Brain (organoid and tissue), 16 donors: ENCODE measurements at places on chromosomes 6 and 20.

DNA sequence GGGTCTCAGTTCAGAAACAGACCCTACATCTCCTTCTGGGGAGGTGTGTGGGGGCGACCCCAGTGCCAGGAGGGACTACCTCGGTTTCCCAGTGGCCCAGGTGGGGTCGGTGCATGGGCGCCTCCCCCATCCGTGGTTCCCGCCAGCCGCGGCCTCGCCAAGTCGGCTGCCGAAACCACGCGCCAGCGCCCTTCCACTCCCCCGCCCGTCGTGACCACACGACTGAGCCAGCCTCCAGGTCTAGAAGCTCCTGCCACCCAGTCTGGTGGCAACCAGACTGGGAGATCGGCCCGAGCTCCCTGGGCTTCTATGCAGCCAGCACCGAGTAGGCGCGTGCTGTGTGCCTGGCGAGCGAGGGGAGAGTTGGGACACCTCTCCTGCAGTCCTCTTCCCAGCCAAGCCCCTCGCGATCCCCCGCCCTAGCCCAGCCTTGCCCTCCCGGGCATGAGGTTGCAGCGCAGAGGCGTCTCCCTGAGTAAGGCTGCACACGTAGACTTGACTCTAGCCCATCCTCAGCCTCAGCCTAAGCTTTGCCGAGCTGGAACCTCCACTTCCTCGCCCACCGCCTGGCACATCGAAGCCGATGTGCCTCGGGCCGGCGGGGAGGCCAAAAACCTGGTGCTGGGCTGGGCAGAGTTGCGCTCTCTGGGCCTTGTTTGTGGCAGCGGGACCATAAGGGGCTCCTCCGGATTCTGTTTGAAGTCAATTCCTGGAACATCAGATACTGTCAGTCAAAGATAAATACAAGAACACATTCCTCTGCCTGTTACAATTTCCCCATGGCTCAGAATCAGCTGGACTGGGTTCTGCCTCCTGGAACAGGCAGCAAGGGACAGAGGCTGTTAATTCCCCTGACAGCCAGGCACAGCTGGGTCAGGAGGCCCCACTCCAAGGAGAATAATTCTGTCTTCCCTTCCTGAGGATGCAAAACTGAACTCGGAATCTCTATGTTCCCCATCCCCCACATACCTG lies 1.5 kb upstream of the CPNE5 start:
- DNase-seq, result peak; percentile 70

- DNase-seq, result no peak
Measured at GRCh38 chr6:136052031-136052430, 198.1 kb downstream of the MTFR2 start.

GRCh38 chr6:142966294-142966693 lies 21.3 kb upstream of the HIVEP2 start:
- DNase-seq, result no peak

DNA sequence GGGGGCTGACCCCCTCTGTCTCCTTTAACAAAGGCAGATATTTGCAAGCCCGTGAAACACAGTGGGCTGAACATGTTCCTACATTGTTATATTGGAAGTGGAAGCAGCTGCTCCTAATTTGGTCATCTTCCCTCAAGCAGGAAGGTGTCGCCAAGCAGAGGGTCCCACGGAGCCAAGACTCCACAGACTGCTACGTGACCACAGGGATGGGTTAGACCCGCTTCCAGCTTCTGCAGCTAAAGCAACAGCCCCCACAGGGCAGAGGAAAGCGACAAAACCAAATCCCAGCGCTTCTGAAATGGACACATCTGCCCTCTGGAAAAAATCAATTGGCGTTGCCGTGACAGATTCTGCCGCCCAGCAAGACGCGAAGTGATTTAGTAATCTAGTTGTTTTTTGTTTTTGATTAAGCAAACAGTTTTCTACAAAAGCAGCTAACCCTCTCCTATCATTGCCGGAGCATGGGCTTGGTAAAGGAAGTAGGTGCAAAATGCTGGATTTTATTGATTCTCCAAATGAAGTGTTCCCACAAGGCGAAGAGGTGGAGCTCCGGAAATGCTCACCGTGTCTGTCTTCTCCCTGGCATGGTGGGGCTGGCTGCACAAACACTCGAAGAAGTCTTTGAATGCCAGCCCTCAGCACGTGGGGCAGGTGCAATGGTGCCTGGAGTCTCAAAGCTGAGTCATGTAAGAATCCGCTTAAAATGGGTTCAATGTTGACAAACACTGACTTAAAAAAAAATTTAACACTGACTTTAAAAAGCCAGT lies 79.4 kb upstream of the FRMD1 start:
- DNase-seq, result peak; percentile 70

- no peak for DNase-seq
Measured at GRCh38 chr6:31345026-31345730, 11.8 kb downstream of the HLA-B start.

DNA sequence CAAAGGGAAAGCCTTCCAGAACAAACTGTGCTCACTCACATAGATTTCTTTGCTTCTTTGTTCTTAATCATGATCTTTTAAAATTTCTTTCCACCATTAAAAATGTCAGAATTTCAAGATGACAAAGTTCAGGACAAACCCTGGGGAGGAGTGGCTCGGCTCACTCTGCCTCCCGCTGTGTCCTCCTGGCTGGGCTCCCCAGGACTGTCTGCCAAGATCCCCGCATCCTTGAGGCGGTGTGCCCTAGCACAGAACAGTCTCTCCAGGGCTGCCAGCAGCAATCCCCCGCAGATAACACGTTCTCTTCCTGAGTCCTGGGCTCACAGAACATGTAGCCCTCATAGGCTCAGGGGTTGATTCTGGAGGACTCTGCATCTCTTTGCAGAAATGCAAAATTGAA lies 98.4 kb upstream of the KCNG1 start:
- no peak for DNase-seq

DNA sequence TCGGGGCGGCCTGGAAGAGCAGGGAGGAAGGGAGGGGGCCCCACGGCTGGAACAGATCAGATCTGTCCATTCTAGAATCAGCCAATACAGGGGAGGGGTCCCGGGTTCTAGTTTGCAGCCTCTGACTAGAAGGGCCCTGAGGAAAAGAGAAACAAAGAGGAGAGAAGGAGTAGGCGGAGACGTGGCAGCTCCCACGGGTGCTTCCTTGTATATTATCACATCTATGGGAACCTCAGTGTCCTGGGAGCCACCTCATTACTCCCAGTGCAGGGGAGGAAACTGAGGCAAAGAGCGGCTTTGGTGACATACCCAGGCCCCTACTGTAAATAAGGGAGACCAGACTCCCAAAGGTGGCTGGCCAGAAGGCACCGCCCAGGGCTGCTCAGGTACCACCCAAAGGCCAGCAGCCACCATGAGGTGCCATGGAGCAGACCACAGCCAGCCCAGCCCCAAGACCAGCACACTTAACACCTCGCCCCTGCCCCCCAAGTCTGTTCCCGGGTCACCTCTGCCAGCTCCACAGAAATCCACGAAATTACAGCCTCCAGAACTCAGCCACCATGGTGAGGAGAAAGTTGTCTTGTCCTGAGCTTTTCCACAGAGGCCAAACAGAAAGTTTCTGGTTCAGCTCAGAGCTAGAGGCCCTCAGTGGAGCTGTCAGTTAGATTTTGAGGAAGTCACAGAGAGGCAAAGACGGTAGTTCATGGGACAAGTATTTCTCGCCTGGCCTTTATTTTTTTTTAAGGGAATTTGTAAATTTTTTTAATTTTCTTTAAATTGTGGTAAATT lies 2.1 kb downstream of the ZC3H12D start:
- DNase-seq, result no peak

DNA sequence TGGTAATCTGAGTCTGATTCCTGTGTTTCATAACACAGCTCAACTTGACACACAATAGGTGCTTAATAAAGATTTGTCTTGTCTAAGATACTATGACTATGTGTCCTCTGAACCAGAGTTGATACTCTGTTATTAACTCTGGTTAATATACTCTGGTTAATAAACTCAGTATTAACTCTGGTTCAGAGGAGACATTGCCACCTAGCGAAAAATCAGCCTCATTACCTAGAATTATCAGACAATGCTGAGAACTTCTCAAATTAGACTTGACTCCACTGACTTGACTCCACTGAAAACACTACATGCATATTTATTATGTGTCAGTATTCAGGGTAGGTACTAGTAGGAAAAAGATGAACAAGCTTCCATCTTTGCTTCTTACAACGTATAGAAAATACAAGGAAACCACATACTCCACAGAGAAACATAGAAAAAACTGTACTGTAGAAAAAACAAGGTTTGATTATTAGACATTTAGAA lies 73.9 kb downstream of the AHI1 start:
- DNase-seq, result peak; percentile 66

DNA sequence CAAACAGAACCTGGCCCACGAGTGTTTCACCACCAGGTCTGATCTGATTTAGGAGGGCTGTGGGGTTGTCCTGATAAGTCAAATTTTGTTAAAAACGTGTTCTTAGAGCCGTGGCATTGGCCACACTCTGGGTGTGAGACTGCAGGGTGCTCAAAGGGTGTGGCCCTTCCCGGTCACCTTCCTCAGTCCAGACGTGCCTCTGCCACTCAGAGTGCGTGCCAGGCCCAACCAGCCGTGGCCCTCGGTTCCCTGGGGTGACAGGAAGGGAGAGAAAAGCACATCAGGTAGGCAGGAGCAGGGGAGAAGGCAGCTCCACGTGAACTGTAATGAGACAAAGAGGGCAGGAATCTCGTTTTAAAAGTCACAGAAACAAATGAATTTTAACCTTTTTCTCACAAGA lies 115.4 kb downstream of the FAM120B start:
- no peak for DNase-seq

DNA sequence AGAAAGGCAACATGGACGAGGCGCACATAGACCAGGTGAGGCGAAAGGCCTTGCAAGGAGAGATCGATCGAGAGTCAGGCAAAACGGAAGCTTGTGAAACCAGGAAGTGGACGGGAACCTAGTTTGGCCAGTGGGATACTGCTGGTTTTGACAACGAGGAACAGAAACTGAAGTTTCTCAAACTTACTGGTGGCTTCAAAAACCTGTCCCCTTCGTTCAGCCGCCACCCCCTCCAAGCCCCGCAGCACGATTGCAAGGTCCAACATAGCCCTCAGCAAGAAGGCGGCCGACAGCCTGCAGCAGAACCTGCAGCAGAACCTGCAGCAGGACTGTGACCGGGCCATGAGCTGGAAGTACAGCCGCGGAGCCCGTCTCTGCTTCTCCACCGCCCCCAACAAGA lies 238.0 kb downstream of the KHDC1L start:
- DNase-seq, result no peak

GRCh38 chr20:62066983-62067433 lies 1.3 kb upstream of the TAF4 start:
- DNase-seq, result peak; percentile 60

GRCh38 chr20:36745927-36746659 lies at the start of gene NDRG3:
Gene NDRG3 (minus strand): TSS chr20:36746090. CDS start chr20:36721735, 24,355 bp downstream.
- DNase-seq, result peak; percentile 98

DNA sequence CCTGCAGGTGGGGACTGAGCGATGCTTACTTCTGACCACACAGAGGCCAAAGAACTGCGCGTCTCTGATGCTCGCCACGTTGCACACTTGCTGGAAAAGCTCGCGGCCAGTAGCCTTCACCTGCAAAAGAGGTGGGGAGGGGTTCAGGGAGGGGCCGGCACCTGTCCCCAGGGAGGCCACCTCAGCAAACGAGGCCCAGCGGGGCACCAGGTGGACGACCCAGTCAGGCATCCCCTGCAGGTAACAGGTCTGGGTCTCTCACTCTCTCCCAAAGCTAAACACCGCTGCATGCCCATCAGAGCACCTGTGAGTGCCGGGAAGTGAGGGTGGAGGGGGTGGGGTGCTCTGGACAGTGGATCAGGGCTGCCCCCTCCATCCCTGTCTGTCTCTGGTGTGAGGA lies 3.8 kb downstream of the FRMD1 start:
- no peak for DNase-seq

- DNase-seq, result peak; percentile 88
Measured at GRCh38 chr6:18893540-18894269, 506.6 kb downstream of the RNF144B start.

DNA sequence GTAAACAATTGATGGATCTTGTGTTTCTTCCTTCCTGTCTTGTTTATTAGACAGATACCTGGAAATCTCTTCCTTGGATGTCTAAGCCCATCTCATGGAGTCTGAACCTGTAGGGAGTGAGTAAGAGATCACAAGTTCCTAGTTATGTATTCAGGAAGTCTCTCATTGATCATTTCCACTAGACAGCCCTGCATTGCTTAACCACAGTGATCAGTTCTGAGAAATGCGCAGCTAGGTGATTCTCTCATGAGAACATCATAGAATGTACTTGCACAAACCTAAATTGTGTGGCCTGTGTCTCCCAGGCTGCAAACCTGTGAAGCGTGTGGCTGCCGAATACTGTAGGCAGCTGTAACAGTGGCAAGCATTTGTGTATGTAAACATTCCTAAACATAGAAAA lies 39.1 kb downstream of the FAM120B start:
- DNase-seq, result no peak

DNA sequence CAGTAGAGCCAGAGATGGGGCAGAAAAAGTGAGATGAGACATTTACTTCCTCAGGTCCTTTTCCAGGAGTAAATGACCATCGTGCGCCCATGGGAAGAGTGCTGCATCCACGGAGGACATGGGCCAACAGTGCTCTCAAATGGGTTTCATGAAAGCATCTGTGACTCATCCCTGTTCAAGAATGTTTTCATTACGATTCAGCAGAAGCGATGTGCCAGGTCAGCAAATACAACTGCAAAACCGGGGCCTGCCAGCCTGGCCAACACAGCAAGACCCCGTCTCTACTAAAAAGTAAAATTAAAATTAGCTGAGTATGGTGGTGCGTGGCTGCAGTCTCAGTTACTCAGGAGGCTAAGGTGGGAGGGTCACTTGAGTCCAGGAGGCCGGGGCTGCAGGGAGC lies 125.1 kb downstream of the LY86 start:
- no peak for DNase-seq

GRCh38 chr6:548091-548490 lies 108.8 kb downstream of the HUS1B start:
- no peak for DNase-seq

DNA sequence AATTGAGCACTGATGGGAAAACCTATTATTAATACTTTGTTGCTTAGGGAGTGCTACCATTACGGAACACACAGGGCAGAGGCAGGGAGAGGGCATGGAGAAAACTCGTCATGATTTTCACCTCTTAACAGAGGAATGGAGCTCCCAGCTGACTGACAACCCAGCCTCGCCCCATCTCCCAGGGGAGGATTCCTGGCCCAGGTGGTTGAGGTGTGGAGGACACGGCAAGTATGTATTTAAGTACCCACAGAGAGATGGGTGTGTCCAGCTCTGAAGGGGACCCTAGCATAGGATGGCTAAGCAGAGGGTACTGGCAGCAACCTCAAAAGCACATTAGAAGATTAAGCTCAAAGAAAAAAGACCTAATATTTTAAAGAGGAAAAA lies 261.9 kb upstream of the MOCS1 start:
- DNase-seq, result no peak

- DNase-seq, result peak; percentile 91
Measured at GRCh38 chr6:117449549-117450439, 24.1 kb upstream of the ROS1 start.

GRCh38 chr6:166573511-166574216 lies 12.8 kb downstream of the RAMACL start:
- DNase-seq, result no peak
